Liver (tissue), 10 donors: ENCODE measurements at places on chromosomes 2 and 18. TPM values are rescaled to one million over a fixed set of nuclear protein-coding genes. Genes with fewer than 3 reads are reported as not detected.

Gene PAX8
- total RNA-seq, result 0.17 TPM

DNA sequence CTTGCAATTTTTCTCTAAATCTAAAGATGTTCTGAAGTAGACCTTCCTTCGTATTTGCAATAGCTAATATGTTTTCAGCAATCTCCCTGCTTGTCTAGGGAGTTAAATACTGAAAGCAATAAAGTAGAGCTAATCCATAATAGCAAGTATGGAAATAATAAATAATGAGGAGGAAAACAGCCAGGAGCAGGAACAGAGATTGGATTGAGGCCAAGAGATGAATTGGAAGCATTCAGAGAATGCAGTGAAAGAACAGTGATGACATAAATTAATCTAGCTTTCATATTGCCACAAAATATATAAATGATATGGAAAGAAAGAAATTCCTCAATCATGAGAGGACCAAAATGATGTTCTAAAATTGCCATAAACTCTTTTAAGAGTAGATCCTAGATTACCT lies 679.7 kb downstream of the METTL4 start:
- H3K4me1 ChIP-seq, result no peaks in the 10 kb centered on the region
- H3K36me3 ChIP-seq, result no peaks in the 10 kb centered on the region
- H3K27me3 ChIP-seq, result no peaks in the 10 kb centered on the region
- H3K27ac ChIP-seq, result no peak overlapping the region
- no peak overlapping the region for H3K4me3 ChIP-seq

DNA sequence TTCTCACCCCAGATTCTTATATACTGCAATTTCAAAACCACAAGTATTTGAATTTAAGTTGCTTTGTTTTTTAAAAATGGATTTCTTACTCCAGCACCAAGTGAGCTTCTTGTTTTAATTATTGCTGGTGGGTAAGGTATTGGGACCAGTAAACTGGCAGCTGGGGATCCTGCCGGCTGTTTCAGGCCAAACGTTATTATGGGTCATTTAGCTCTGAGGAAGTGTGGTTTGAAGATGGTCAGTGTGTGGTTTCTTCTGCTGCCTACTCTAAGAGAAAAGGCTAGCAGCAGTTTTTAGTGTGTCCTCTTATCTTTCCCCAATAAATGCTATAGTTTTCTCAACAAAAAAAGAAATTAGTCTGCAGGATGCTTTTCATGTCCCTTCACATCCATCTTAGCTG lies 30.6 kb downstream of the CFAP221 start:
- H3K4me3 ChIP-seq, result no peak overlapping the region
- no peak for DNase-seq
- H3K36me3 ChIP-seq, result no peaks in the 10 kb centered on the region
- H3K27me3 ChIP-seq, result no peaks in the 10 kb centered on the region
- H3K4me1 ChIP-seq, result no peaks in the 10 kb centered on the region

DNA sequence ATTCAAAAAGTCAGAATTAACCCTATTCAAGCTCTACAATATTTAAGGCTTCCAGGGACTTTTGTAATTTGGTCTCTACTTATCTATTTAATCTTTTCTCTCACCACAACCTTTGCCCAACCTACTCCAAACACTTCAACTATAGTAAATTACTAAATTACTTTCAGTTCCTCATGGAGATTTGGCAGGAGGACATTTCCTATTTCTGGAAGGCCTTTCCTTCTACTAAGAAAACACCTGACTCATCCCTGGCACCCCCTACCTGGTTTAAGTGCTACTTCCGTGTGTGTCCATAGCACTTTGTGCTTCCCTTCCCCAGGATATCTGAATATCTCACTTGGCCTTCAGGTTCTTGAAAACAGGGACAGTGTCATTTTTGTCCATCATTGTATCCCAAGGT lies 96.3 kb downstream of the UPP2 start:
- no peaks in the 10 kb centered on the region for H3K36me3 ChIP-seq
- H3K4me1 ChIP-seq, result no peaks in the 10 kb centered on the region
- no peaks in the 10 kb centered on the region for H3K27me3 ChIP-seq
- H3K4me3 ChIP-seq, result no peak overlapping the region
- DNase-seq, result no peak

Gene KCTD1
- total RNA-seq, result 1.7 TPM

DNA sequence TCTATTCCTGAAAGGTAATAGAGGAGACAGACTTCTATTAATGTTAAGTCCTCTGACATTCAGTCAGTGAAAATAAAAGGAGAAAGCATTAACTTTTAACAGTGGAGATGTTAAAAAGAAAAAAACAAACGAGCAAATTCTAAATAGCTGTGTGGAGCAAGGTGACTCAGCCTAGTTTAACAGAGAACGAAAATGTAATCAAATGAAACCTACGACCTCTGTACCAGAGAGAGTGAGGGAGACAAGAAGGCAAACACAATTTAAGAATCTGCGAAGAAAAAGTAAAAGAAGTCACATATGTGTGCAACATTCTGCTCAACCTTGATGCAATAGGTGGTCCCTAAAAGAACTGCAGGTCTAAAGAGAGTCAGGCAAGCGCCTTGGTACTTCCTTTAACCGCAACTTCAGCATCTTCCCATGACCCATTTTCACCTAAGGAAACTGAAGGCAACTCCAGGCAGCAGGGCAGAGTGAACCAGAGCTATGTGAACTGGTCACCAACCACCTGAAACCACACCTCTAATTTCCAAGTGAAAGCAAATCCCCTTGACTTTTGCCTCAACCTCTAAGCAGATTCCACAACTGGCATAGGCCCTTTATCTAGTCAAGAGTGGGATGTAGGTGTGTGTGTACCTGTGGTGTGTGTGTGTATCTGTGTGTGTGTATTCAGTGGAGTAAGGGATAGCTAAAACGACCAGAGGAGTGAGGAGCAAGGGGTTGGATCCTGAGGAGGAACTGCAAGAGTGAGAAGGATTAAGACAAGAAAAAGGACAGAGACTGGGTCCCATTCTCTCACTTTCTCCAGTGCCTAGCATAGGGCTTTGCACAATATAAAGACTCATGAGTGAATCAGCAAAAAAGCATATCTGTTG lies 43.0 kb downstream of the FIGN start:
- no peaks in the 10 kb centered on the region for H3K36me3 ChIP-seq
- H3K27me3 ChIP-seq, result no peaks in the 10 kb centered on the region
- H3K4me1 ChIP-seq, result no peaks in the 10 kb centered on the region
- no peak for DNase-seq

- peaks cover 6% of the 10 kb centered on the region for H3K27me3 ChIP-seq
- DNase-seq, result no peak
- H3K4me3 ChIP-seq, result no peak overlapping the region
- H3K27ac ChIP-seq, result no peak overlapping the region
- H3K4me1 ChIP-seq, result no peaks in the 10 kb centered on the region
These were observed 42.5 kb downstream of the COPS8 start for GRCh38 chr2:237128026-237128703.

Gene FAM124B
- 0.42 TPM for total RNA-seq

Gene CYP27C1
- 0.08 TPM for total RNA-seq

Gene GKN1
- not detected for total RNA-seq

DNA sequence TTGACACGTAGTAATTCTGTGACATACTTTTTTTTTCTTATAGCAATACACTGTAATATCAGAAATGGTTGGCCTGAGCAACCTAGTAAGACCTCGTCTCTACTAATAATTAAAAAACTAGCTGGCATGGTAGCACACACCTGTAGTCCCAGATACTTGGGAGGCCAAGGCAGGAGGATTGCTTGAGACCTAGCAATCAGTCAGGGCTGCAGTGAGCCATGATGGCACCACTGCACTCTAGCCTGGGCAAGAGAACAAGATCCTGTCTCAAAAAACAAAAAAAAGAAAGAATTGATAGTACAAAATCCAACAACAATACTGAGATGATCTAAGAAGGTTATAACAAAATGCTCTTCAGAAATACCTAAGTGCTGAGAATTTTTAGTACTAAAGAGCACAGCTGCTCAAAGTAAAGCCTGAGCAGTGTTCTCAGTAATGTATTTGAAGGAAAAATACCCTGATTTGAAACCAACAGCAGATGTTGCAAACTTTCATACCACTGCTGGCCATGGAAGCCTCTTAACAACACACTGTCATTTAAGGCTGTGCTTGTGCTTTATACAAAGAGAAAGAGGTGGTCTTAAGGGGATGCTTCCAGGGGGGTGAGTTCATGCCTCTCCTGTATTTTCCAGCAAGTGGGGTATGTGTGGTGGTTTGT lies 132.6 kb upstream of the CDCA7 start:
- H3K4me1 ChIP-seq, result peaks cover 7% of the 10 kb centered on the region
- no peak overlapping the region for H3K27ac ChIP-seq
- H3K36me3 ChIP-seq, result no peaks in the 10 kb centered on the region
- H3K4me3 ChIP-seq, result no peak overlapping the region

- no peak for DNase-seq
- H3K27me3 ChIP-seq, result no peaks in the 10 kb centered on the region
- no peak overlapping the region for H3K27ac ChIP-seq
- no peak overlapping the region for H3K4me3 ChIP-seq
- H3K4me1 ChIP-seq, result peaks cover under 1% of the 10 kb centered on the region
- H3K36me3 ChIP-seq, result no peaks in the 10 kb centered on the region
These were observed 37.2 kb upstream of the HPCAL1 start for GRCh38 chr2:10265329-10266132.

GRCh38 chr2:130313812-130314334 lies 28.8 kb upstream of the IMP4 start:
- no peaks in the 10 kb centered on the region for H3K36me3 ChIP-seq
- no peak overlapping the region for H3K27ac ChIP-seq
- no peak for DNase-seq
- H3K4me3 ChIP-seq, result no peak overlapping the region
- no peaks in the 10 kb centered on the region for H3K27me3 ChIP-seq

GRCh38 chr2:205773989-205774388 lies 91.7 kb downstream of the NRP2 start:
- no peak overlapping the region for H3K4me3 ChIP-seq
- H3K36me3 ChIP-seq, result no peaks in the 10 kb centered on the region
- no peak overlapping the region for H3K27ac ChIP-seq

Gene ABCA12
- not detected for total RNA-seq

GRCh38 chr18:62944454-62944853 lies 229.1 kb downstream of the PHLPP1 start:
- no peak for DNase-seq
- no peaks in the 10 kb centered on the region for H3K4me1 ChIP-seq
- no peaks in the 10 kb centered on the region for H3K27me3 ChIP-seq
- no peak overlapping the region for H3K4me3 ChIP-seq
- peaks cover 10% of the 10 kb centered on the region for H3K36me3 ChIP-seq

Gene FIGN
- total RNA-seq, result 4.9 TPM

GRCh38 chr2:105697781-105698449 lies 46.8 kb upstream of the NCK2 start:
- no peaks in the 10 kb centered on the region for H3K36me3 ChIP-seq
- no peaks in the 10 kb centered on the region for H3K4me1 ChIP-seq
- no peaks in the 10 kb centered on the region for H3K27me3 ChIP-seq
- H3K4me3 ChIP-seq, result no peak overlapping the region
- H3K27ac ChIP-seq, result no peak overlapping the region

GRCh38 chr2:10317646-10318045 lies 14.9 kb downstream of the HPCAL1 start:
- no peaks in the 10 kb centered on the region for H3K27me3 ChIP-seq
- H3K4me3 ChIP-seq, result no peak overlapping the region
- no peak for DNase-seq
- peaks cover 2% of the 10 kb centered on the region for H3K36me3 ChIP-seq
- H3K4me1 ChIP-seq, result peaks cover under 1% of the 10 kb centered on the region

GRCh38 chr2:42183775-42184174 lies 14.6 kb downstream of the EML4 start:
- H3K4me3 ChIP-seq, result no peak overlapping the region
- DNase-seq, result no peak
- H3K27me3 ChIP-seq, result no peaks in the 10 kb centered on the region
- H3K4me1 ChIP-seq, result peaks cover 4% of the 10 kb centered on the region
- H3K36me3 ChIP-seq, result no peaks in the 10 kb centered on the region

Gene SERPINB8
- 5.1 TPM for total RNA-seq

Gene OR6B2
- not detected for total RNA-seq

DNA sequence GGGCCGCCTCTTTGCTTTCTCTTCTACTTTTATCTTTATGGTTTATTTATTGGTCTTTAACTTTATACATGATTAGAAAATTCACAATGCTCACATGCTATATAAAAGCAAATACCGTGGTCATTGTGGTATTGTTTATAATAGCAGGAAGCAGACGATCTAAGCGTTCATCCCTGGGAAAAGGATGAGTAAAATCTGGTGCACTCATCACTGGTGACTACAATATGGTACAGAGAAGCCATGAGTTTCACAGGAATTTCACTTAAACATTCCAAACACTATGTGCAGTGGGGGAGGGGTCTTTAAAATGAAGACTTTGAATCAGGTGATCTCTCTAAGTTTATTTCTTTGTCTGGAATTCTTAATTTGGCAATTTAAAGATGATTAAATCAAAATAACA lies 97.9 kb downstream of the SCN3A start:
- no peaks in the 10 kb centered on the region for H3K27me3 ChIP-seq
- no peak overlapping the region for H3K27ac ChIP-seq
- H3K4me3 ChIP-seq, result no peak overlapping the region
- no peak for DNase-seq
- H3K4me1 ChIP-seq, result no peaks in the 10 kb centered on the region

DNA sequence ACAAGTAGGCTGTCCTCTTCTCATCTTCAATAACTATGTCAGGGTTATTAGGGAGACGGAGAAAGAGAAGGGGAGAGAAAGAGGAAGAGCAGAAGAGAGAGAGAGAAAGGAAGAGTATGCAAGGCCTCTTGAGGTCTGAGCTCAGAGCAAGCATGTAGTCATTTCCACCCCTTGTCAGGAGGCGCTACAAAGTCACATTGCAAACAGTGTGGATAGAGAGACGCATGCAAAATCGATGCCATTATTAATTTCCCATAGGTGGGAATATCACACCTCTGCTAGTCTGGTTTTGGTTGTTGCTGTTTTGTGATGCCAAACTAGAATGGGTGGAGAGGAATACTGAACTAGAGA lies 24.2 kb upstream of the SERPINE2 start:
- no peaks in the 10 kb centered on the region for H3K27me3 ChIP-seq
- H3K4me3 ChIP-seq, result no peak overlapping the region

DNA sequence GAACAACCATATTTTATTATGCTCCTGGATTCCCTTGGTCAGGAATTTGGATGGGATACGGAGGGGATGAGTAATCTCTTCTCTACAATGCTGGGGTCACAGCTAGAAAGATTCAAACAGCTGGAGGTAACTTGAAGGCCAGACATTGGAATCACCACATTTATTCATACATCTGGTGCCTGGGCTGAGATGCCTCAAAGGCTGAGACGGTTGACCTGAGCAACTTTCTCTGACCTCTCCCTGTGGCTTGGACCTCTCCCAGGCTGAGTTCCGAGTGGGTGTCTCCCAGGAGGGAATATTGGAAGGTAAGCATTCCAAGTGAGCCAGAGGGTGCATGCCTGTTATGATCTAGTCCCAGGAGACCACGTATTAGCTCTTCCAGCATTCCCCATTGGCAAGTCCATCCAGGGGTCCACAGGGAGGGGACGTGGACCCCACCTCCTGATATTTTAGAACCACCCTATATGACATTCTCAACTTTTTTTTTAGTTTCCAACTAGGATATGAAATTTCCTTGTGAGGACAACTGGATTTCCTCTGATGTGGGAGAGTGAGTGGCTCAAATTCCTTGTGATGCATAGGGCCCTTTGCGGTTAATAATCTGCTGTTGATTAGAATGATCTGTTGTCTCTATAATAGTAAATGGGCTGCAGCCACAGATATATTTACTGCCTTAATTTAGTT lies 101.8 kb downstream of the MRPS9 start:
- H3K4me1 ChIP-seq, result peaks cover 4% of the 10 kb centered on the region
- no peaks in the 10 kb centered on the region for H3K36me3 ChIP-seq
- DNase-seq, result no peak
- H3K27me3 ChIP-seq, result no peaks in the 10 kb centered on the region
- H3K4me3 ChIP-seq, result no peak overlapping the region
- no peak overlapping the region for H3K27ac ChIP-seq
